Stimulated activated CD8-positive, alpha-beta memory T cell treated with anti-CD3 and anti-CD28 coated beads, Interleukin-7, amount 100 ng/mL, for 4 hours (primary cell): ENCODE measurements at places on chromosomes 12 and 14.

DNA sequence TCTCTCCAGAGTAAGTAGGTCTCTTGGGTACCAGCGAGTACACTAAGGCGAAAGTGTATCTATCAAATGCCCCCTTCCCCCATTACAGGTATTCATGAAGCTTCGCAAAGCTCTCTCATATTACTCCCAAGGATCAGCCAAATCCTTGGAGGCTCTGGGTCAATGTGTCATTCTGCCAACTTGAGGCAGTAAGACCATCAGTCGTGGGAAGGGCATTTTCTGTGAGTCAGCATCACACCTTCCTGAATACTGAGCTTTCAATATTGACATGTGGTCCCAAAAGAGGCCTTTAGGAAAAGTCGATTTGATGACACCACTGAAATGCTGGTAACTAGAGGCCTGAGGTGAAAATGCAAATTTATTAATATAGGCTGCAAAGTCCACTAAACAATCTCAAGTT lies 323.9 kb downstream of the LRIG3 start:
- DNase-seq = no peak

DNA sequence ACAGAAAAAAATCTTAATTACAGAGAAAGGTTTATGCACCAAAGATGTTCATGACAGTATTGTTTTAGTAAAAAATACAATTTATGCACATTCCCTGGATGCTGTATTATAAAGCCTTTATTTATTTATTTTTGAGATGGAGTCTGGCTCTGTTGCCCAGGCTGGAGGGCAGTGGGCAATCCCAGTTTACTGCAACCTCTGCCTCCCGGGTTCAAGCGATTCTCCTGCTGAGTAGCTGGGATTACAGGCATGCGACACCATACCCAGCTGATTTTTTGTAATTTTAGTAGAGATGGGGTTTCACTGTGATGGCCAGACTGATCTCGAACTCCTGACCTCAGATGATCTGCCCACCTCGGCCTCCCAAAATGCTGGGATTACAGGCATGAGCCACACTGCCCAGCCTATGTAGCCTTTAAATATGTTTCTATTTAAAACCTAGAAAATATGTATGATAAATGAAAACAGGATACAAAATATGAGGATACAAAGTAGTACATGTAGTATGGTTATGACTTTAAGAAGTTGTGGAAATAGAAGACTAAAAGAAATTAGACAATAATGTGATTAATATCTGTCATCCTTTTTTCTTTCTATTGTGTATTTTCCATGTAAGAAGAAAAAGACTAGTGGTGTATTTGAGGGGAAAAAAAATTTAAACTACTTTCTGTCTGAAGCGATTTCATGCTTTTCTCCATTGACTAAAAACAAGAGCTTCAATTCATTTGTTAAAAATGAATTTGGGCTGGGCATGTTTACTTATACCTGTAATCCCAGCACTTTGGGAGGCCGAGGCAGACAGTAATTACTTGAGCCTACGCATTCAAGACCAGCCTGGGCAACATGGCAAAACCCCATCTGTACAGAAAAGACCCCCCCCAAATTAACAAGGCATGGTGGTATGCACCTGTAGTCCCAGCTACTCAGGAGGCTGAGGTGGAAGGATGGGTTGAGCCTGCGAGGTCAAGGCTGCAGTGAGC lies 13.1 kb downstream of the ATF1 start:
- DNase-seq = no peak

- no peak for DNase-seq
Observed at GRCh38 chr14:99572173-99572999, 31.6 kb downstream of the CCDC85C start.

DNA sequence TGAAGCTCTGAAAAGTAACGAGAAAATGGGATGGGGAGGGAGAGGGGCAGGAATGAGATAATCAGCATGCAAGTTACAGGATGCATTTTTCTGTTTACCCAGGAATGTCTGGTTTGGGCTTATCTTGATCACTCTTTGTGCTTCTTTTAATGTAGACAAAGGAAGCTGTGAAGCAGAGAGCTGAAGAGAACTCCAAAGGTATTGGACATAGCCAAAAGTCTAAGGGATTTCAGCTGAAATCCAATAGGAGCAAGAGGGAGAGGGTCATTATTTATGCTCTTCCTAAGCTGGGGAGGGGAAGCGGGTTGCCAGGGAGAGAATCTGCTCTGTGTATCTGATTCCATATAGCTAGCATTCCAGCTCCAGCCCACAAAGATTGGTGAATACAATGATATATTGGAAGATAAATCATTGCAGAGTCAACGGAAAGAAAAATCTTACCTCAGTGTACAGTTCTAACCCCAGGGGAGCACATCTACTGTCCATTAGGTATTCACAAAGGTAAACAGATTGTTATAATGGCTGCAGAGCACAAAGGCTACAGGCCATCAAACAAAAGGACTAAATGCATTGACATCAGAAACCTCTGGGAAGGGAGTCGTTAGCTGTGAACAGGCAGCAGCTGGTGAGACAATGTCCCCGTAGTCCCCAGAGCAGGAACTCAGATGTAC lies 61.0 kb upstream of the PELI2 start:
- no peak for DNase-seq

DNA sequence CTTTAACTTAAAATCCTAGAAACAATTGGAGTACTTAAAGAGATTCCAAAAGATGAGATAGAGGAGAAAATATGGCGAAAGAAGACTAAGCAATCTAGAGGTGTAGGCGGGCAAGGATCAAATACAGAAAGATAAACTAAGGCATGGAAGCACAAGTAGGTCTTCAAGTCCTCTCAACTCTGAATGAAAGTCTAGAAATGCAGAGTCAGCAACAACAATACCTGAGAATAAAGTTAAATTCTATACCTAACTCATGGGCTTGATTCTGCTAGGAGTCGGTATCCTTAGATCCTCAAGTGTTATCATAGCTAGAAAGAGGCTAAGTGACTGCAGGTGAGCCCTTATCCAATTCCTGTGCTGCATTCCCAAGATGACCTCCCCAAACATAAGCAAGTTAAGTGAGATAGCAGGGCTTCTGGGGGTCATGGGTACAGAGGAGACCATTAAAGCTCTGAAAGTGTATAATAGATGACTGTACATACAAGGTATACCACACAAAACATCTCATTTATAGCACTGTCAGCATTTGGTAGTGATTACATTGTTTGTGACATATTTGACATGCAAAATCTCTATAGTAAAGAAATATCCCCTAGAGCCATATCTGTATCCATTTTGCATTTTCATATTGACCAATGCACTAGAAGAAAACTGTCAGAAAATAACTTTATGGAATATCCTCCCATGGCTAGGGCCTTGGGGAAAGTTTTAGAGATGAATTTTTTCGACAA lies 82.5 kb upstream of the ARID2 start:
- no peak for DNase-seq

- DNase-seq = no peak
Observed at GRCh38 chr14:97298331-97298730, 501.1 kb downstream of the VRK1 start.

DNA sequence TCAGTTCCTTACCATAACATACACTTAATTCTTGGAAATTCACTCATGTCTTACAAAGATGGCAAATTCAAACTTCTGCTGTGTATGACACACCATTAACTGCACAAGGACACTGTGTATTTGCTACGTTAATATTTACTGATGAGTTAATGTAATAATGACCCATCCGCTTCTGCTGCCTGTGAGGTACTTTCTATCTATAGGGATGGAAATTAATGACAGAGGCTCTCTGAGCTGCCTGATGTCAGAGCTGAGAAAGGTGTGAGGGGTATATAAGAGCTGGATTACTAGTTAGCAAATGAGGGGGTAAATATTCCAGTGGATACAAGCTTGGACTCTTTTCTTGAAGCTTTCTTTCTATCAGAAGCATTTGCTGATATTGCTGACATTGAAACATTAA lies at the start of gene IAPP:
Gene IAPP (plus strand): TSS at position 301 of the 400 bp plus-strand sequence. CDS start 450 bp downstream, outside the sequence.
- DNase-seq = no peak

DNA sequence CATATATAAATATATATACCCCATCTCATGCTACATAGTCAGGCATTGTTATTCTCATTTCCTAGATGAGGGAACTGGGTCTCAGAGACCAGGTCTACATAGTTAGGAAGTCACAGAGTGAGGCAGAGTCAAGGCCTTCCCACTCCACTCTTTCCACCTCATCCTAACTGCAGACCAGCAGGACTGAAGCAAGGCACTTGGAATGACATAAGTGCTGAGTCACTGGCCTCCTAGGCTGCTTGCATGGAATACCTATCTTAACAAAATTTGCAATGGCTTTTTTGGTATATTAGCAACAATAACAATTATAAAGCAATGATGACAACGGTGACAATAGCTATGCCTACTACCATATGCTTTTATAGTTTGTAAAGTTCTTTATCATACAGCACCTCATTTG lies 5.4 kb upstream of the ANO4 start:
- no peak for DNase-seq

- DNase-seq = no peak
Observed at GRCh38 chr12:13124656-13125505, 21.4 kb upstream of the GSG1 start.

DNA sequence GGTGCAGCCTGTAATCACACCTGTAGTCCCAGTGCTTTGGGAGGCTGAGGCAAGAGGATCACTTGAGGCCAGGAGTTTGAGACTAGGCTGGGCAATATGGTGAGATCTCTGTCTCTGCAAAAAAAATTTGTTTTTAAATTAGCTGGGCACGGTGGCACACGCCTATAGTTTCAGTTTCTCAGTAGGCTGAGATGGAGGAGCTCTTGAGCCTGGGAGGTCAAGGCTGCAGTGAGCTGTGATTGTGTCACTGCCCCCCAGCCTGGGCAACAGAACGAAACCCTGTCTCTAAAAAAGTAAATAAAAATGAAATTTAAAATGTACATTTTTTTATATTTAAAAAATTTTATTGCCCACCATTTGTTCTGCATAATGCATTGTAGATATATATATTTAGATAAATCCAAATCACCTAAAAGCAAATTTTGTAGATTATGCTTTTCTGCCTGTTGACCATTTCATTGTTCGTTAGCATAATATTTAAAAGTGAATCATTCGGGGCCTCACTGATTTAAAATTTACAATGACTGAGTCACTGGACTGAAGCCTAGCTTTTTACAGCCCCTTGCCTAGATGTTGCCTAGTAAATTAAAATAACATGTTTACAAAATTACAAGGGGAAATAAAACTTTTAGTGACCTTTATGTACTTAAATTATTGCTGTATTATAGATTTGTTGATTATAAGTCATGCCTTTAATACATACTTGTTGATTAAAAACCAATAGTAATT lies 87.9 kb downstream of the USP15 start:
- no peak for DNase-seq

- DNase-seq = no peak
Observed at GRCh38 chr14:70278281-70278680, 81.2 kb downstream of the COX16 start.

DNA sequence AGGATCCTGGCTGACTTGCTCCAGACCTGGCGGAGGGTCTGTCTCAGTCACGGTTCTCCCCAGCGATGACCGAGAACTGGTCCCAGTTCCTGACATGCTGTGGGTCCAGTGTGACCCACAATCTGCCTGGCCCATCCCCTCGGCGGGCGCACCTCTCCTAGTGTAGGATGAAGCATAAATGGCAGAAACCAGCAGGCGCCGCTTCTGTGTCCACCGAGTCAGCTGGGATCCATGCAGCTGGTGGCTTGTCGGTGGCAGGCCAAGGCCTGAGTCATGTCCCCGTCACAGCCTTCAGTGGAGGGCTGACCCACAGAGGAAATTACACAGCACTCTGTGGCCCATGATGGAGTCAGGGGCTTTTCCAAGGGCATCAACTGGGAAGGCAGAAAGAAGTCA lies 38.5 kb downstream of the NFKBIA start:
- DNase-seq = peak; percentile 10

DNA sequence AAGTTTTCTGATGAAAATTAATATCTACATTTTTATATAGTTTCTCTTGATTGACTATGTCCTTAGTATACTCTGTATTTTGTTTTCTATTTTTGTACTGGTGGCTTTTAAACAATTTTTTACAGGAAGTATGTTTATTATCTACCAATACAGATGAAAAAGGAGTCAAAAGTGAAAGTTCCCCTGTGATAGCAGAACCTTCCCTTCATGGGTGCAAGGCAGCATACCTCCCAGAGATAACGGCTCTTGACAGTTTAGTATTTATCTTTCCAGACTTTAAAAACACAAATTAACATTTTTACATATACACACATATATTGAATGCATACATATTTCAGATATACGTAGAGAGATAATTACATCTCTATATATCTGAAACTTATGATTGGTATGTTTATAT lies 17.1 kb upstream of the FAM234B start:
- no peak for DNase-seq

GRCh38 chr14:93715279-93715927 lies 72.9 kb downstream of the PRIMA1 start:
- no peak for DNase-seq

DNA sequence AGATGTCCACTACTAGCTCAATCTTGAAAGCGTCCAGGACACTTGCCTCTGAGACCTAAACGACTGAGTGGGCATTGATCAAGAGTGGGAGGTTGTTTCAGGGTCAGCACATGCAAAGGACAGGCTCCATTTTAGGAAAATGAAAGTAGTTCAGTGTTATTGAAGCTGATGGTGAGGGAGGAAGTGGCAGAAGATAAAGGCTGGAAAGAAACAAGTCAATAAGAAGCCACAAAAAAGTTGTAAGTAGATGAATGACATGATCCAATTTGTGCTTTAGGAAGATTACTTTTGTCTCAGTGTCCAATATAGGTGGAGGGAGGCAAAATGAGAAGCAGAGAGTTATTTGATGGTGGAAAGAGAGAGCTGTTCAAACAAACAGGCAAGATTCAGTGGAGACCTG lies 22.0 kb downstream of the GPR65 start:
- no peak for DNase-seq
